ENCODE measurements at places on chromosomes 3 and 15. TPM values are rescaled to one million over a fixed set of nuclear protein-coding genes. Genes with fewer than 3 reads are reported as not detected.

The TMEM207 gene
- polyA plus RNA-seq = not detected

The DUOX2 gene
- 0.60 TPM for polyA plus RNA-seq

The GRIP2 gene
- 0.90 TPM for polyA plus RNA-seq

The FOXB1 gene
- polyA plus RNA-seq = not detected

The SCAANT1 gene
- not detected for polyA plus RNA-seq

The A4GNT gene
- not detected for polyA plus RNA-seq

DNA sequence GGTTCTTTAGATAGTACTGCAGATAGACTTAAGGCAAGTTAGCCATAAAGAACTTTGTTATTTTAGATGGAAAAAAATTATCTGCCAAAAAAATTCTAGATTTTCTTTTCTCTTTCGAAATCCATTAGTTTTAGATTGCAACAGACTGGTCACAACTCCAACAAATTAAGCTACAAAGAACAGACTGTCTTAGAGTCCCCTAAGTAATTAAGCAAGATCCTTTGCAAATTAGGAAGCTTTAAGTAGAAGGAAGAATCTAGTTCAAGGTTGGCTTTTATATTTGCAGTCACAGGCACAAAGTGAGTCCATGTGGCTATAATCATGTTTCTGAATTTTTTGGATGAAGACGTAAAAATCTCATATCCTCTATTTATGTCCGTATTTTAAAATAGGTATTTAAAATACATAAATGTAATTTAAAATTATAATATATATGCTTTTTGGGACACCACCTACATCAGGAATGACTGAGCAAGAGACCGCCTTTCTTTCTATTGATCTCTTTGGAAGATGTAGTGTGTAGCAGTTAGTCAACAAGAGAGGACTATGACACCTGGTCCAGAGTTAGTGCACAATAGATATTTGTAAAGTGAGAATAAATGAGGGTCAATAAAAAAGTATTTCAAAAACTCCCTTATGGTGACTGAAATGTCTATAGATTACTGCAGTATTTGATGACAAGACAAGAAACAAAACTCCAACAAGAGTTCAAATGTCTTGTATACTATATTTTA is 34.4 kb downstream of the TMEM45A start:
- H3K4me1 ChIP-seq = peaks cover 7% of the 10 kb centered on the region
- H3K36me3 ChIP-seq = no peaks in the 10 kb centered on the region
- no peak overlapping the region for H3K4me3 ChIP-seq
- H3K27me3 ChIP-seq = no peaks in the 10 kb centered on the region
- no peak for DNase-seq
- peak overlapping the region; percentile 47 for H3K27ac ChIP-seq

DNA sequence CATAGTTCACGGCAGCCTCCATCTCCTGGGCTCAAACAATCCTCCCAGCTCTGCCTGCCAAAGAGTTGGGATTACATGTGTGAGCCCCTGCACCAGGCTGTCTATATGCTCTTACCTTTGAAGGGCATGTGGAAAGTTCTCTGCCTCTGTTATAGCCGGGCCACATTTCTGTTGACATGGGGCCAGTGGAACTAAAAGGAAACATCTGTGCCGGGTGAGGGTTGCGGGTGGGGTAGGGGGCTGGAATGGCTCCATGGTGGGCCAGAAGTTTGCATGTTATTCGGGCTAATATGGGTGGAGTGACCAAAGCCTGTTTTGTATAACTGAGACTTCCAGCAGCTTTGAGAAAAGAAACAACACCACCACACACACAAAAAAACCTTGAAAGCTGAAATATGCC is 8.3 kb upstream of the CLEC3B start:
- H3K27me3 ChIP-seq = no peaks in the 10 kb centered on the region

- no peak overlapping the region for H3K4me3 ChIP-seq
- H3K27me3 ChIP-seq = no peaks in the 10 kb centered on the region
- H3K4me1 ChIP-seq = peaks cover 6% of the 10 kb centered on the region
- H3K36me3 ChIP-seq = peaks cover 19% of the 10 kb centered on the region
- no peak overlapping the region for H3K27ac ChIP-seq
Measured at GRCh38 chr15:78018946-78019644, 58.4 kb downstream of the TBC1D2B start.

GRCh38 chr3:115638241-115638640 is 14.9 kb downstream of the GAP43 start:
- H3K4me1 ChIP-seq = no peaks in the 10 kb centered on the region
- DNase-seq = no peak
- no peaks in the 10 kb centered on the region for H3K36me3 ChIP-seq
- no peak overlapping the region for H3K27ac ChIP-seq
- no peak overlapping the region for H3K4me3 ChIP-seq

- no peak overlapping the region for H3K27ac ChIP-seq
- no peak overlapping the region for H3K4me3 ChIP-seq
- DNase-seq = no peak
- H3K4me1 ChIP-seq = no peaks in the 10 kb centered on the region
Measured at GRCh38 chr3:73734211-73735089, 109.7 kb upstream of the PDZRN3 start.

DNA sequence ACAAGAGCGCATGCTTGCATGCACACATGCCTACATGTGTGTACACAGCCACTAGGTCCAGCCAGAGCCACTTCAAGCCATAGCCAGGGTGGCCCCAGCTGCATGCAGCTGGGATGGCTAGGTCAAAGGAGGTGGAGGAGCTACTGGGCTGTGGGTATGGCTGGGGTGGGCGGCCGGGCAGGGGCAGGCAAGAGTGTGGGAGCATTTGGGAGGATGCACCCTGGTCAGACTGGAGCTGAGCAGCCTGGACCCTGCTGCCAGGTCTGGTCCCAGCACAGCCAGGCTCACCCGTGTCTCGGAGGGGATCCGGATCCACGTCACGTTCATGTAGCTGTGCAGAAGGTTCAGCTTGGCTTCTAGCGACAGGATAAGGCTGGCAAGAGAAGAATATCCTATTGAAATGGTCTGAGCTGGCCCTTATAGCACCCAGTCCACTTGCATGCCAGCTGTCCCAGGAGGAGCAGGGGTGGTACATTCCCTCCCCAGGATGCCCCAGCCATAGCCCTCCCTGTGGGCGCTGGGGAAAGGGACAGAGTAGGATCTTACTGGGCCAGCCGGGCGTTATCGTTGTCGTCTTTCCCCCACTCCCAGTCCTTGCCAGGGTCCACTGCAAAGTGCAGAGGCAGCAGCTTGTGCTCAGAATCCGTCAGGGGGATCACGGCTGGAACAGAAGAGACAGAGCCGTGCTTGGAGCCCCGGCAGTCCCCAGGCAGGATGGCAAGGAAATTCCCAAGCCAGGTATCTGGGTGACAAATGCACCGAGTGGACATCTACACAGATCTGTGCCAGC is 160.5 kb downstream of the KLF13 start:
- H3K27me3 ChIP-seq = peaks cover 32% of the 10 kb centered on the region
- no peaks in the 10 kb centered on the region for H3K36me3 ChIP-seq
- no peak for DNase-seq
- H3K4me3 ChIP-seq = no peak overlapping the region
- H3K4me1 ChIP-seq = no peaks in the 10 kb centered on the region

The RAMAC gene
- polyA plus RNA-seq = 19.8 TPM

GRCh38 chr3:127443581-127444375 is 146.8 kb downstream of the TPRA1 start:
- H3K27ac ChIP-seq = no peak overlapping the region
- peaks cover 14% of the 10 kb centered on the region for H3K27me3 ChIP-seq
- H3K36me3 ChIP-seq = no peaks in the 10 kb centered on the region
- peak; percentile 44 for DNase-seq
- no peaks in the 10 kb centered on the region for H3K4me1 ChIP-seq

The RGMA gene
- 18.5 TPM for polyA plus RNA-seq

DNA sequence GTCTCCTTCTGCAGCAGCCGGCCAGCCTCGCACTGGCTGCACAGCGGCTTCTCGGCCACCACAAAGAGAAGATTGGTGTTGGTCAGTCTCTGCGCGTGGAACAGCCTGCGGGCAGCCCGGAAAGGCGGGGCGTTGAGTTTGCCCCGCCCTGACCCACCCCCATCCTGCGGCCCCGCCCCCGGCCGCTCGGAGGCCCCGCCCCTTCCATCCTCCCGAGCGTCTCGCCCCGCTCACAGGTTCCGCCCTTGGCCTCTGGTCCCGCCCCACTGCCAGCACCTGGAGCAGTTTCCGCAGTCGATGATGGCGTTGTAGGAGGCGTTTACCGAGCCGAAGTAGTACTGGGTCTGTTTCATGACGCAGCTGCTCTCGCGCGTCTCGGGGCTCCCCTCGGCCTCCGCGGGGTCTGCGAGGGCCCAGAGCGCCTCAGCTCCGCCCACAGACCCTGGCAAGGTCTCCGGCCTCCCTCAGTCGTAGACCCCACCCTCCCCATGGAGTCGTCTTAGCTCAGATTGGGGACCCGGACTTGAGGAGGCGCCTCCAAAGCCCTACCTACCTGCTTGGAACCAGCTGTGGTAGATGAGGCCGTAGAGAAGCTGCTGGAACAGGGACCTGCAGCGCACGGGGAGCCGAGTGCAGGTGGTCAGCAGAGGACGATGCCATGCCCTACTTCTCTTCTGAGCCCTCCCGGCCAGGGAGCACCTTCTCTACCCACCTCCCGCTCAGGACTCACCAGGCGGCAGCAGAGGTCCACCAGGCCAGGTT is 5.9 kb upstream of the TMEM115 start:
- no peaks in the 10 kb centered on the region for H3K27me3 ChIP-seq
- H3K4me3 ChIP-seq = peak overlapping the region; percentile 45
- H3K27ac ChIP-seq = peak overlapping the region; percentile 72
- DNase-seq = peak; percentile 93

DNA sequence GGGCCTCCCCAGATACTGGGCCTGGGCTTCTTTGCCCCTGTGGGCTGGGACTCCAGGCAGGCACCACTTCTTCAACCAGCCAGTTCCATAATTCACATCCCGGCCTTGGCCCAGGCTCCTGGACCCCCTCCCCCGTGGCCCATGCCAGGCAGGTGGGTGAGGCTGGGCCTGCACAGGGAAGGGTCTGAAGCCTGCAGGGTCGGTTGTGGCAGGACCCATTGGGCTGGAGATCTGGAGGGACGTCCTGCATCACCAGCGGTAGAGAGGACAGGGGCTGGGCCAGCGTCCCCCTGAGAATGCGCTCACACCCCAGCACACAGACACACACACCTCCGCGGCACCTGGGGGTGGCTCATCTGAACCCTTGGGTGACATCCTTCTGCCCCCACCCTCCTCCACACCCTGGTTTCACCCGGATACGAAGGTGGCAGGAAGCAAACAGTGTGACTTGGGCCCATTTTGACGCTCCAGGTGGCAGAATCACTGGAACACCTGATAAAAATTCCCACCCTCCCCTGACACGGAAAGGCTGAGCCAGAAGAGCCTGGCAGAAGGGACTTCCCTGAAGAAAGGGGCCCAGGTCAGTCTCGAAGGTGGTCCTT is 15.4 kb downstream of the ZDHHC19 start:
- no peaks in the 10 kb centered on the region for H3K27me3 ChIP-seq
- H3K4me1 ChIP-seq = no peaks in the 10 kb centered on the region
- DNase-seq = no peak

- H3K27me3 ChIP-seq = no peaks in the 10 kb centered on the region
- no peak overlapping the region for H3K4me3 ChIP-seq
- H3K27ac ChIP-seq = no peak overlapping the region
- DNase-seq = no peak
- H3K36me3 ChIP-seq = no peaks in the 10 kb centered on the region
- no peaks in the 10 kb centered on the region for H3K4me1 ChIP-seq
Measured at GRCh38 chr15:37253877-37254276, 153.5 kb upstream of the MEIS2 start.

- H3K4me3 ChIP-seq = no peak overlapping the region
- H3K27me3 ChIP-seq = no peaks in the 10 kb centered on the region
- no peaks in the 10 kb centered on the region for H3K36me3 ChIP-seq
Measured at GRCh38 chr15:64898406-64898805, 13.3 kb upstream of the ANKDD1A start.

The THBS1 gene
- 95.5 TPM for polyA plus RNA-seq

GRCh38 chr3:3286014-3286413 is 106.5 kb upstream of the CRBN start:
- H3K4me1 ChIP-seq = no peaks in the 10 kb centered on the region
- DNase-seq = no peak
- no peaks in the 10 kb centered on the region for H3K36me3 ChIP-seq
- H3K27me3 ChIP-seq = no peaks in the 10 kb centered on the region

The ACKR4 gene
- polyA plus RNA-seq = 0.60 TPM

- H3K27ac ChIP-seq = no peak overlapping the region
- H3K4me1 ChIP-seq = no peaks in the 10 kb centered on the region
- no peaks in the 10 kb centered on the region for H3K27me3 ChIP-seq
- no peak overlapping the region for H3K4me3 ChIP-seq
Measured at GRCh38 chr15:80667936-80668335, 27.2 kb upstream of the ABHD17C start.

The ADAMTS9 gene
- 1.2 TPM for polyA plus RNA-seq

The VPS39 gene
- polyA plus RNA-seq = 16.2 TPM

The THPO gene
- 0.25 TPM for polyA plus RNA-seq

- DNase-seq = no peak
- H3K27ac ChIP-seq = no peak overlapping the region
- no peak overlapping the region for H3K4me3 ChIP-seq
- H3K4me1 ChIP-seq = no peaks in the 10 kb centered on the region
- no peaks in the 10 kb centered on the region for H3K36me3 ChIP-seq
- no peaks in the 10 kb centered on the region for H3K27me3 ChIP-seq
Measured at GRCh38 chr3:103085465-103085864, 650.6 kb downstream of the ZPLD1 start.

GRCh38 chr3:126912027-126912422 is 70.9 kb upstream of the PLXNA1 start:
- no peaks in the 10 kb centered on the region for H3K36me3 ChIP-seq
- no peaks in the 10 kb centered on the region for H3K4me1 ChIP-seq
- H3K4me3 ChIP-seq = no peak overlapping the region
- no peak overlapping the region for H3K27ac ChIP-seq
- no peak for DNase-seq

DNA sequence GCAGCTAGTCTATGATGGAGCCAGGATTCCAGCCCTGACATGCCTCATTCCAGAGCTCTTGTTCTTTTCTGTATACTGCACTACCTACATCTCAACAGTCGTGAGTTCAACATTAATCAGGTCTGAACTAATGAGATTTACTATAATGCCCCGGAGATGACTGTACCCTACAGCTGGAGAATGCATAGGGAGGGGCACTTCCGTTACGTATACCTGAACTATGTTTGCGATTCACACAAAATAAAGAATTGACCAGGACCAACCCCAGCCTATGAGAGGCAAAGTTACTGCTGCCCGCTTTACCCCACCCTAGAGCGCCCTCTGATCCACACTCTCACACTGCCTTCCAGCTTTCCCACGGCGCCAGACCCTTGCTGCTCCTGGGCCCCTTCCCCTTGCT is 97.0 kb downstream of the IGF2BP2 start:
- no peaks in the 10 kb centered on the region for H3K36me3 ChIP-seq
- no peak overlapping the region for H3K27ac ChIP-seq
- H3K4me1 ChIP-seq = no peaks in the 10 kb centered on the region
- no peak for DNase-seq
- no peak overlapping the region for H3K4me3 ChIP-seq
